NCI-H1048 (cell line): ENCODE measurements at places on chromosomes 16 and 17.

DNA sequence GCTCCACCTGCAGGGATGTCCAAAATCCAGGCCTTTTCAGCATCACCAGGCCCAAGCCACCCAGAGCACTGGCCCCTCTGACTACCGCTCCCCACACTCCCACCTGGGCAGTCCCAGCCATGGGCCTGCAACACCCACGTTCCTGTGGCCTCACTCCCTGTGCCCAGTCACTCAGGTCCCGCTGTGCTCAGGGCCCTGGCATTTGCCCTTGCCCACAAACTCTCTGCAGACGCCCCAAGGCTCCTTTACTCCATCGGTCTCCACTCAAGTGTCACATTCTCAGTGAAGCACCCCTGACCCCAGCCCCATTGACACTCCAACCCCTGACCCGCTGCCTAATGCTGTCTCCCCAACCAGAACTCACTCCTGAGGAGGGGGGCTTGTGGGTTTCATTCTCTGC, 23.6 kb downstream of the MPG start:
- DNase-seq: no peak

- DNase-seq: no peak
Measured at GRCh38 chr17:9951803-9952202, 46.7 kb upstream of the RCVRN start.

- DNase-seq: no peak
Measured at GRCh38 chr16:27258241-27258734, 10.3 kb downstream of the NSMCE1 start.

GRCh38 chr17:67211742-67212141, 33.3 kb downstream of the HELZ start:
- DNase-seq: no peak

- DNase-seq: no peak
Measured at GRCh38 chr17:72523491-72523890, 402.7 kb downstream of the SOX9 start.

DNA sequence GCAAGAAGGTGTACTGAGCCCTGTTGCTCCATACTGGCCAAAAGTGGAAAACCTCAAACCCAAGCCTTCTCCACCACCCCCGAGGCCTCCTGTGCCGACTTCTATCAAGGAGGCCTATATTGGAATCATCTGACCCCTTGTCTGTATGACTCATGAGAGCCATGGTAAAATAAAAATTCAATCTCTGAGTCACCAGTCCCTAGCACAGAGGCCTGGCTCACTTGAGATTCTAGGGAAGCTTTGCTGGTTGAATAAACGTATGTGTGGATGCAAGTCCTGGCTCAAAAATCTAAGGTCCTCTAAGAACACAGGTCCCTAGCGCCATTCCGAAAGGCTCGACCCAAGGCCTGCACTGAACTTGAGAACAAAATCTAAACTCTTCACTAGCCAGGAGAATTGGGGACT, 15.0 kb downstream of the NSMCE1 start:
- no peak for DNase-seq

GRCh38 chr17:8488901-8489300, 53.2 kb downstream of the NDEL1 start:
- no peak for DNase-seq

DNA sequence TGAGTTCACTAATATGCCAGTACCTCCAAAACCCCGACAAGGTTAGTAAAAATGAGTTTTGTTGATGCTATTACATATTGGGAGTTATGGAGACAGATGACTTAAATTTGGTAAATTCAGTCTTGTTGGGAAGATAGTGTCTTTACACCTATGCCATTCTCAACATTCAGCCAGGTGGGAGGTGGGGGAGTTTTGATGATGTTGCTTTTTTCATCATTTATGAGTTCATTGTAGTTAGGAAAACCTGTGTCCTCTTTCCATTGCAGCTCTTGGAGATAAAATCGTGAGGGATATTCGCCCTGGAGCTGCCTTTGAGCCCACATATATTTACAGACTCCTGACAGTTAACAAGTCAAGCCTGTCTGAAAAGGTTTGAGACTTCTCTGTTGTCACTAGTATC, 59.9 kb upstream of the CRISPLD2 start:
- no peak for DNase-seq

- no peak for DNase-seq
Measured at GRCh38 chr16:55964923-55965475, 89.8 kb upstream of the CES5A start.

DNA sequence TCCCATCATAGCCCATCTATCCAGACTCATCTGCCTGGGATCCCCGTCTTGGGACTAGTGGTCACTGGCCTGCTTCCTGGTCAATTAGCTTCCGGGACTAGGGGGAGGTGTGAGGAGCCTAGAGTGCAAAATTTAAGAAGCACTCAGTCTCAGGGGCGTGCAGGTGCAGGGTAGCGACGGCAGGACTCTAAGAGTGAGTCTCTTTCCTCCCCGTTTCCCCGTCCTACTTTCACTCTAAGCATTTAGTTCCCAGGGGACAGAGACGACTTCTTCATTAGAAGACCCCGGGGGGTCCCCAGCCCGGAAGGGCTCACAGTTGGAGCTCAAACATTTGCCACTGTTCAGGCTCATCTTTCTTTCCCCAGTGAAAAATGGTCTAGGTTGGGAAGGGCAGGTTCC, 677 bp upstream of the ZNHIT3 start:
- no peak for DNase-seq

DNA sequence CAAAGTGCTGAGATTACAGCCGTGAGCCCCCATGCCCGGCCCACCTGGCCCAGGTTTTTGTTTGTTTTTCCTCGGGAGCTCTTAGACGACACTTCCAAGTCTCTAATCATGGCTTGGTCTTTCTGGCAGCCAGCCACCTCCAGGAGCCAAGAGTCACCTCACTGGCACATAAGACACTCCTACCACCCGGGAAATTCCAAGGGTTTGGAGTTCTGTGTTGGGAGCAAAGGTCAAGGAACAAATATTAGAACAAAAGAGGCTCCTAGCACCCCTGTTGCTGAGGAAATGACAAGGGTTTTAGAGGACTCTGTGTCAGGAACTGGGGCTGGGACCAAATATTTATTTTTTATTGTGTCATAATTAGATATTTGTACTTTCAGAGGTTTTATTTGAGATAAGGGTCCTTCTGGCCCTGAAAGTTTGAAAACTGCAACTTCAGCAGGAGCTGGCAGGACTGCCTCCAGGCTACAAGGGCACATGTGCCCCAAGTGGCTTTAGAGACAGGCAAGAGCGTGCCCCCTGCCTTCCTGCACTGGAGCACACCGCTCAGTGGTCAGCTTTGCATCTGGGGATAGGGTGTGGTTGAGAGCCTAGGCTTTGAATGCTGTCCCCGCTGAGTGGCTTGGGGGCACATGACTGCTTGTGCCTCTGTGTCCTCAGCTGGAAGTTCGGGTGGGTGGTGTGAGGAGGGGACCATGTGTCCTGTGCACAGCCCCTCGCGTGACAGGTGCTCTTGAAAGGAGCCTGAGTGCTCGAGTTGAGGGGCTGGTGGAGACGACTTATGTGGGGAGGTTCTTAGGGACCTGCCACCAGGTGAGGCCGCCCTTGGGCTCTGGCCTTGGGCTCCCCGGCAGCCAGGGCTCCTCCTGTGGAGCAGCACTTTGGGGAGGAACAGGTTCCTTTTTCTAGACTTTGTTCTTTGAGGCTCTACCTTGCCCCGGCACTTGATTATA, 29.7 kb downstream of the MGRN1 start:
- DNase-seq: no peak

DNA sequence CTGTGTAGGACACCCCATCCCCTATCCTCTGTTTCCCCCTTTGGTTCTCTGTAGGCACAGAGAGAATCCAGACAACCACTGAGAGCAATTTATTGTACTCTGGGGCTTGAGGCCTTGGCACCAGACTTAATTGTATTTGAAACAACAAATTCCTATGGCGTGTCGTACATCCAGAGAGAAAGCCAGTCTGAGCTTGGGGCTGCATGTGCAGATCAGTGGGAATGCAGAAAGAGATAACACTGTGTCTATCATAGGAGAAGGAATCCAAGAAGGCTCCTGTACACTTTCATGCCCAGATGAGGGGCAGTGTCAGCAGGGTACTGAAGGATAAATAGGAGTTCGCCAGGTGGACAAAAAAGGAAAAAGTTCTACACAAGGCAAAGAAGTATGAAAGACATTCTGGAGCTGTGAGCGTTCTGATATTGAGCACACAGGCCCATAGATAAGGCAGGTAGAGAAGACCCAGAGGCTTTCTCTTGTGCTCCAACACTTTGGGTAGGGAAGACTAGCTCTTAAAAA, 22.0 kb upstream of the IL4R start:
- no peak for DNase-seq

DNA sequence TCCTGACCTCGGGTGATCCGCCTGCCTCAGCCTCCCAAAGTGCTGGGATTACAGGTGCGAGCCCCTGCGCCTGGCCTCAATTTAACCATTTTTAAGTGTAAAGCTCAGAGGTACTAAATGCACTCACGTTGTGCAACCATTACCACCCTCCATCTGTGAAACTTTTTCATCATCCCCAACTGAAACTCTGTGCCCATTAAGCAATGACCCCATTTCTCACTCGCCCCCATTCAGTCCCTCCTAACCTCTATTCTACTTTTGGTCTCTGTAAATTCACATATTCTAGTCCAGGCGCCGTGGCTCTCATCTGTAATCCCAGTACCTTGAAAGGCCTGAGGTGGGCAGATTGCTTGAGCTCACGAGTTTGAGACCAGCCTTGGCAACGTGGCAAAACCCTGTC, 8.3 kb upstream of the SPNS3 start:
- DNase-seq: no peak

GRCh38 chr17:4232168-4232813, 31.5 kb downstream of the ANKFY1 start:
- no peak for DNase-seq

- no peak for DNase-seq
Measured at GRCh38 chr17:19744922-19745757, 3.0 kb downstream of the ALDH3A1 start.
